ENCODE measurements at places on chromosomes 6 and 20. TPM values are rescaled to one million over a fixed set of nuclear protein-coding genes. Genes with fewer than 3 reads are reported as not detected.

The NECAB3 gene
- 92.6 TPM for total RNA-seq

The PACRG gene
- 2.3 TPM for total RNA-seq

The TMEM30A gene
- 124 TPM for total RNA-seq

The DNAH8 gene
- total RNA-seq, result 0.10 TPM

The TRIM15 gene
- not detected for total RNA-seq

The BPIFA1 gene
- 3.1 TPM for total RNA-seq

The FOXA2 gene
- 30.4 TPM for total RNA-seq

The PPARD gene
- 41.4 TPM for total RNA-seq

The BPIFB1 gene
- 19.5 TPM for total RNA-seq

The ZSCAN31 gene
- total RNA-seq, result 15.1 TPM

The HLA-DMB gene
- total RNA-seq, result 39.8 TPM

The NKX2-4 gene
- not detected for total RNA-seq

The PPP1R16B gene
- total RNA-seq, result 15.1 TPM

The PLEKHG1 gene
- total RNA-seq, result 25.1 TPM

The ULBP1 gene
- 0.46 TPM for total RNA-seq

The OPRM1 gene
- not detected for total RNA-seq

The CENPQ gene
- total RNA-seq, result not detected

The UBD gene
- total RNA-seq, result 3.6 TPM

The TRAM2 gene
- 9.4 TPM for total RNA-seq

The MYO6 gene
- 88.2 TPM for total RNA-seq

The BACH2 gene
- total RNA-seq, result 5.4 TPM

The PMEPA1 gene
- total RNA-seq, result 10.6 TPM

The MCCD1 gene
- not detected for total RNA-seq

The ZNF292 gene
- total RNA-seq, result 19.9 TPM

The GABRR1 gene
- not detected for total RNA-seq

The RBM24 gene
- 0.76 TPM for total RNA-seq

The PRSS35 gene
- 1.1 TPM for total RNA-seq

The SCRT2 gene
- not detected for total RNA-seq

The PLG gene
- not detected for total RNA-seq

The SIRPB1 gene
- 20.6 TPM for total RNA-seq

The RIMS4 gene
- total RNA-seq, result 2.2 TPM

The BMP6 gene
- total RNA-seq, result 3.9 TPM

The BPIFB6 gene
- not detected for total RNA-seq

The TFAP2C gene
- 9.4 TPM for total RNA-seq

The RAB23 gene
- total RNA-seq, result 13.8 TPM

The PXDC1 gene
- 118 TPM for total RNA-seq

The CTAGE9 gene
- not detected for total RNA-seq

The NRSN1 gene
- not detected for total RNA-seq

The GLP1R gene
- total RNA-seq, result not detected

All from upper lobe of left lung (tissue), 6 donors.